Activated CD8-positive, alpha-beta memory T cell treated with anti-CD3 and anti-CD28 coated beads for 1 hour (primary cell): ENCODE measurements at places on chromosomes 6 and 20.

GRCh38 chr6:79239536-79240168 lies 5.2 kb upstream of the HMGN3 start:
- no peak for DNase-seq

GRCh38 chr6:105608711-105609374 lies 206.0 kb upstream of the PREP start:
- DNase-seq, result no peak

DNA sequence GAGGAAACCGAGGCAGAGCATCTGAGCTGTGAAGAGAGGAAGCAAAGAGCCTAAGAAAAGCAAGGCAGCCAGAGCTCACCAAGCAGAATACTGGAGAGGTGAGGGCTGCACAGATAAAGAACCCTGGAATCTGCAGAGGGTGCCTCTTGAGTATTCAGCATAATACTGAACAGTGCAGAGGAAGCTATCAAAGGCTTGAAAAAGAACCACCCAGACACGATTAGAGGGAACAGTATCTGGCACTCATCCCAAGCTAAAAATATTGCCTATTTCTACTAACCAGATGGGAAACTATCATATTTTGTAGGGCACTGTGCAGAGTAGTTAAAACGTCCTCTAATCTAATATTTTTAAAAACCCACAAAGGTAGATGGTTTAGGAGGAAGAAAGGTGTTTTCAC lies 41.8 kb upstream of the OPRM1 start:
- DNase-seq, result no peak

- DNase-seq, result no peak
Measured at GRCh38 chr20:49964964-49965780, 17.6 kb upstream of the SNAI1 start.

GRCh38 chr20:17612287-17612991 lies 42.6 kb downstream of the DSTN start:
- DNase-seq, result no peak

DNA sequence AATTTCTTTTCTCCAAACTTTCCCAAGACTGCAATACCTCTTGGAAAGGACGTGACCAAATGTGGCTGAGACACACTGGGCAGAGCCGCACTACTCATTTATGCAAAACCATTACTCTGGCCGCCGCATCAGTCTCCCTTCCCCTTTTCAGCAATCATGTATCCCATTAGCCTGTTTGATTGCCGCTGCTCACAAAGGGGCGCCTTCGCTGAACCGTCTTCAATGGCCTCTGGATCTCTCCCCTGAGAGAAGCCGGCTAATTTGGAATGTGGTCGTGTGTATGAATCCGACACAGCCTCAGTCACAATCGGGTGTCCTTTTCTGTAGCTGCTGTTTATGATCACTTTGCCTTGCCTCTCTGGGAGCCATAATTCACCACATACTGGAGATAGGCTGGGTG lies 361.1 kb downstream of the ZFAND3 start:
- no peak for DNase-seq

- no peak for DNase-seq
Measured at GRCh38 chr20:43778375-43778774, 51.6 kb upstream of the GTSF1L start.

- no peak for DNase-seq
Measured at GRCh38 chr20:62236766-62237513, 1.4 kb upstream of the OSBPL2 start.

GRCh38 chr6:47303342-47303741 lies 6.4 kb downstream of the TNFRSF21 start:
- DNase-seq, result no peak

- no peak for DNase-seq
Measured at GRCh38 chr6:99779631-99780555, 173.3 kb downstream of the PRDM13 start.

GRCh38 chr6:138586638-138587037 lies 87.3 kb upstream of the NHSL1 start:
- DNase-seq, result no peak

- DNase-seq, result no peak
Measured at GRCh38 chr6:25477006-25477590, 174.9 kb upstream of the SCGN start.

DNA sequence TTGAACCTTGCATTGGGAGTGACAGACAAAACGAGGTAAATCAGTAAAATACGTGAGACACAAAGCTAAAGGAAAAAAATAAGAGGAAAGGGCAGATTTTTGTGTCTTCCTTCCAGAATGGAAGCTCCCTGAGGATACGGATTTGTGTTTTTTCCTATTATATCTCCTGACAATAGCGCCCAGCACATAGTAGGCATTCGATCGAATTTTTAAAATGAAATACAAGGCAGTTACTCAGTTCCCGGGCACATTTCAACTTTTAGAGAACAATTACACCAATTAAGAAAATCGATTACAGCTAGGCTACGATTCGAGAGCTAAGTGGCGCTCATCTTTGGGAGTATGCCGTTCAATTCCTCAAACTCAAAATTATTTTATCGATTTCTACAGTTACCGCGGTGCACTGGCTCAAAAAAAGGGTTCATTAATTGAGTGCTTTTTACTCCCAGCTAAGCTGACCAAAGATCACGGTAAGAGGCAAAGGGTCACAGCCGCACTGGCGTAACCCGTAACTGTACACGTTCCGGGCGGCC lies 443 bp downstream of the RMND1 start:
- no peak for DNase-seq

DNA sequence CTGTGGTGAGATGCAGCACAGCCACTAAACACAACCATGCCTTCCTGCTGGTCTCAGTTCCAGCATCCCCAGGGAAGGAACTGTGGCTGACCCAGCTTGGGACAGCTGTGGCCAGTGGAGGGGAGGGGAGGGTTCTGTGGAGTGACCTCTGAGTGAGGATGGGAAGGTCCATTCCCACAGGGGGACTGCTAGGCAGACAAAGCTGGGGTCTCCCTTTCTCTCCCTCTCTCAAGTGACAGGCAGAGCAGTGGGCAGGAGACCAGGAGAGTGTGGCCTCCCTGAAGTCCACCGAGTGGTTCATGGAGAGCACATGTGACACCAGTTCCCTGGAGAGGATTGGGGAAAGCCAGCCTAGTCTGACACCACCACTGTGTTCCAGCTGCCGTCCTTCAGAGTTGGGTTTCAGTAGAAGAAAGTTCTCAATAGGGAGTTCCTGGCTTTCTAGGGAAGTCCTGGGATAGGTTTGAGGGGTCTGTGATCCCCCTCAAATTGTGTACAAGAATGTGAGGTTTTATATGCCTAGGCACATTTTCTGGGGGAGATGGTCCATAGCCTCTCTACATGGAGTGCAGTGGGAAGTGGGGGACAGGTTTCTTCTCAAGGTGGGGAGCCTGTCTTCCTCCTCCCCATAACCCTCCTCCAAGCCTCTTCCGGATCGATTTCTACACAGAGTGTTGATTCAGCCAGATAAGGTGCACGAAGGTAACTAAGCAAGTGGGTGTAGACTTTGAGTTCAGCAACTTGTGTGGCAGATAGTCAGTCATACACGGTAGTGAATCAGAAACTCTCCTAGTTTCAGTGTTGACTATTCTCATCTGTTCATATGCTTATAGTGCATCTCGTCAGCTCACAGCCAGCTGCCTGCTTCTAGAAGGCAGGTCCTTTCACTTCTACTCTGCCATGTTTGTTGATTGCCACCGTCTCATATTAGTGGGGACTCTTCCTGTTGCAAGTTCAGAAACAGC lies 18.9 kb downstream of the MANBAL start:
- no peak for DNase-seq

DNA sequence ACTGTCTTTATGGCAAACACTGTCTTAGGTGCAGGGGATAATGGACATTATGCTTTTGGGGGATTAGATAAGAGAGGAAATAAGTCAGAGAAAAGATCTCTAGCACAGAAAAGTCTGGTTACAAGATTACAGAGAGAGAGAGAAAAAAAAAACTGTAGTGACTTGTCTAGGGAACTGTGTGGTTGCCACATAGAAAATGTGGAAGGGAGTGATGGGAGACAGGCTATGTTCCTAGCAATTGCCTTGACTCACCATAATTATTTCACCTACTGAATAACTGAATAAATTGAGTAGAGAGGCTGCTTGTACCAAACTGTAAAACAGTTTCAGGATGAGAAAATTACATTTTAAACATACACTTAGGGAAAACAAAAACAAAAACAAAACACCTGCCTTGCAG lies 229.7 kb downstream of the LAMA2 start:
- no peak for DNase-seq

GRCh38 chr6:42820512-42821340 lies 38.9 kb downstream of the BICRAL start:
- DNase-seq, result no peak

DNA sequence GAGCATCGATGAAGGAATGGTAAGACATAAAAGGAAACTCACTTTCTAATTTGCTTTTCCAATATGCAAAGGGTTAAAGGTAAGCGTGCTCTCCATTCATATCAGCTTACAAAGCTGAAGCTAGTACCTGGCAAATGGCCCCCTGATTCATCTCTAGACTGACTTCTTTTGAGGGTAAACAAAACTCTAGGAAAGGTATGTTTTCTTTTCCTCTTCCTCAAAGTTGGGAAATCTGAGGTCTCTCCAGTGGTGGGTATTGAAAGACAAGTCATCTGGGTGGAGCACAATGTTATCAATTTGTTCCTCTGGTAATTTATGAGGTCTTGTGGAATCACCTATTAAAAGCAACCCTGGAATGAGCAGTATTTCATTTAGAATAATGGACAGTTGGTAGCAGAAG lies 7.9 kb upstream of the FBXO30 start:
- DNase-seq, result no peak

DNA sequence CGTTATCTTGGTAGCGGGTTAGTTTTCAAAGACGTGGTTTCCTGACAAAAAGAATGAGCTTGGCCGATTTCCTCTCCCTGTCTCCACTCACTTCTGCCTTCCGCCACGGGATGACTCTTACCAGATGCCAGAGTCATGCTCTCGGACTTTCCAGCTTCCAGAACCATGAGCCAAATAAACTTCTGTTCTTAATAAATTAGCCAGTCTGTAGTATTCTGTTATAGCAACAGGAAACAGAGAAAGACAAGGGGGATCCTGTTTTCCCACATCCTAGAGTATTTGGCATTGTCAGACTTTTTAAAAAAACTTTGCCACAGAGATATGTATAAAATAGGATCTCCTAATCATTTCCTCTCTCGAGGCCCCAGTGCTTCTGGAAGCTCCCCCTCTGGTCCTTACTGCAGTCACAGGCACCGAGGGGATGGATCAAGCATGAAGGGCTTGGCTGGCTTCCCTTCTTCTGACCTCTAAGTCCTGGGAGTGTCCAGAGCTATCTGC lies 84.9 kb upstream of the NAA20 start:
- DNase-seq, result no peak

DNA sequence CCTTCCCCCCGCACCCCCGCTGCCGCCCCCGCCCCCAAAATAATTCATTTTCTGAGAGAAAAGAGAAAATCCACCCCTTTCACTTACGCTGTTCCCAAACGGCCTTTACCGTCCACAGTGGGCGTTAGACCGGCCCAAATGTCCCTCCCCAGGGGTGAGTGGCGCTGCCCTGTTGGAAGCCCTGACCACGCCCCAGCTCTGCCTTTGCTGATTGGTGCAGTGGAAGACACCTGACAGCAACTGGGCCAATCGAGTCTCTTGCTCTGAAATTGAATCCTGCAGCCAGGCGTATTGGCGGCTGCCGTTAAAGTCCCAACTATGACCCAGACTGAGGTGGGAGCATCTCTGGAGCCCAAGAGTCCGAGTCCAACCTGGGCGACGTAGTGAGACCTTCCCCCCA lies 15.7 kb downstream of the ZFP64 start:
- DNase-seq, result no peak

GRCh38 chr6:80249897-80250296 lies 143.4 kb downstream of the BCKDHB start:
- no peak for DNase-seq

- DNase-seq, result no peak
Measured at GRCh38 chr6:112752305-112752704, 405.2 kb downstream of the RFPL4B start.

DNA sequence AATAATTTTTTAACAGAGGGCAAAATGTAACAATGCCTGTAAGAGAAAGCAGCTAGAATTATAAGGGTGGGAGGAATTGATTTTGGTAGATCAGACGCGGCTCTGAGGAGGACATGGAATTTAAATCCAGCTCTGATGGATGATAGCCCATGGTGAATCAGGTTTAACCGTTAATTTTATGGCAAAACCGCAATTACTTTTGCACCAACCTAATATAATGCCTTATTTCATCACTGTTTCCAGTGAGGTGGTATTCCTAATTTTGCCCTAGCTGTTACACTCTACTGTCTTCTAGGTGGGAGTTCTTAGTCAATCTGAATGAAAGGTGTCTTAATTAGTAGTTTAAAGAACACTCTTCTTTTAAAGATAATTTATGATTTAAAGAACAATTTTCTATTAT lies 198.3 kb upstream of the SMLR1 start:
- DNase-seq, result no peak

DNA sequence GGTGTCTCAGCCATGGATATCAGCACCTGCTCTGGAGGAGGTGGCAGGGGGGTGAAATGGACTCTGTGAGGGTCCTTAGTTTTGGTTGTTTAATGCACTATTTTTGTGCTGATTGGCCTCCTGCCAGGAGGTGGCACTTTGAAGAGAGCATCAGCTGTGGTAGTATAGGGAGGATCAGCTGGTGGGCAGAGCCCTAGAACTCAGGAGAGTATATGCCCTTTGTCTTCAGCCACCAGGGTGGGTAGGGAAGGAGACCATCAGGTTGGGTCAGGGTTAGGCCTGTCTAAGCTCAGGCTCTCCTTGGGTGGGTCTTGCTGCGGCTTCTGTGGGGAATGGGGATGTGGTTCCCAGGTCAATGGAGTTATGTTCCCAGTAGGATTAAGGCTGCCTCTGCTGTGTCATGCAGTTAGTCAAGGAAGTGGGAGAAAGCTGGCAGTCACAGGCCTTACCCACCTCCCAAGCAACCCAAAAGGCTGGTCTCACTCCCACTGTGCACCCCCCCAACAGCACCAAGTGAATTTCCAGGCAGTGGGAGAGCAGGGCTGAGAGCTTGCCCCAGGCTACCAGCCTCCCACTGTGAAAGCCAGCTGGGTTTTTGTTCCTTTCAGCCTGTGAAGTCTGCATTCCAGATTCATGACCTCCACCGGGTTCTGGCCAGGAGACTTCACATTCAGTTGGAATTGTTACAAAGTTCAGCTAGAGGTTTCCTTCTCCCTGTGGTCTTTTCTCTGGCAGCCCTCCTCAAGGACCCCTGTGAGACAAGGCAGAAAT lies 5.7 kb upstream of the OSTM1 start:
- DNase-seq, result no peak
